ENCODE measurements at places on chromosomes 3 and 15.

DNA sequence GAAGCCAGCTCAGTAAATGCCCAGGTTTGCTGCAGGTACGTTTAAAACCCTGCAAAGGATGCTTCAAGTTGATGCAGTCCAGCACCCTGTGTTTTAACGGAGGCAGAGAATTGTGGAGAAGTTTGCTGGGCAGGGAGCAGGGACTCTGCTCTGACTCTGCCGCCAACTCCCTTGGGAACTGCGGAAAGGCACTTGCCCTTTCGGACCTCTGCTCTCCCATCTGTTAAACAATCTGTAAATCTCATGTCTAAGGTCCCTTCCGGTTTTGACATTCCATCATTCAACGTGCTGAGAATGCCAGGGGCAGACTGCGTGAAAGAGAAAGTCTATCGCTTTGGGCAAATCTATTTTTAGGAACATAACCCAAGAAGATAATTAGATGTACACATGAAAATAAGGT, 184.5 kb downstream of the OPA1 start:
- no peak for DNase-seq

DNA sequence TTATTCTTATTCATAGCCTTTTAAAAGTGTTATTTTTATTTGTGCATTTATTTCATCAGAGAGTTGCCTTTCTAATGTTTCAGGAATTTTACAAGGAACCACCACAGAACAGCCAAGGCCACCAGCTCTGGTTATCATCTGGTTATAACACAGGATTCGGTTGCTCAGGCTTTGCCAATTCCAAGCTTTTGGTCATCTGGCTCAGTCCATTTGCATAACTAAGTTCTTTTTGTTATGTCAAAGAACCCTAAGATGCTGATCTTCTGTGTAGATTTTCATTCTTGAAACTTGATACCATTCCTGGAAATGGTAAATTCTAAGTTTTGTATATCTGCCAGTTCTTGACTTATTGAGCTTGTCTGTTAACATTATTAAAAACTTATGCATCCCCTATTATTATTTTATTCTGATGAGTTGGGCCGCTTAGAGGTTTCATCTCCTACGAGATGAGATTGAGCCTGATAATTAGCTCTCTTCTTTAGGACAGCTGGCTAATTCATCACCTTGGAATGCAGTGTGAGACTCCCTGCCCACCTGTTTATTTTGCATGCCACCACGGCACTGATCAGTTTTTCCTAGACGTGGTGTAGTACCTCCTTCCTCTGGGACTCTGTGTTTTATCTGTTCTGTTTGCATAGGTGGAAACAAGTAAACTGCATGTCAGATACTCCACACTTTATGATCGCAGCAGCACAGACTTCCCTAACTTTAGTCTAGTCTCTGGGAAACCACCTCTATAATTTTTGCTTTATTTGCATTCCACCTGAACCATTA, 264.8 kb downstream of the SLCO3A1 start:
- DNase-seq: no peak

DNA sequence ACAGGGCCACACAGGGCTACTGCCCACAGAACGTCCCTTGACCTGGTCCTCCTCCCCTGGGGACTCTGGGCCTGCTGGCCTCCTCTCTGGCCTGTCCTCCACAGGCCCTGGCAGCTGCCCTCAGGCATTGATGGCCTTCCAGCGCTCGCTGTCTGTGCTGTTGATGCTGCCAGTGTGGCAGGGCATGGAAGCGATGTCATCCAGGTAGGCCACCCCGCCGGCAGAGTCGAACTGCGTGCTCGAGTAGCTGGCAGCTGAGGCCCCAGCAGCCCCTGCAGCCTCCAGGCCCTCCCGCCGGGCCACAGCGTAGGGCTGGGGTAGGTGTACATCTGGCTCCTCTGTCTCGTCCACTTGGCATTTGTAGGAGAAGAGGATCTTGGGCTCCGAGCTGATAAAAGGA, 17.1 kb downstream of the TPRA1 start:
- no peak for DNase-seq

GRCh38 chr3:63565220-63565619, 87.3 kb upstream of the SNTN start:
- no peak for DNase-seq

DNA sequence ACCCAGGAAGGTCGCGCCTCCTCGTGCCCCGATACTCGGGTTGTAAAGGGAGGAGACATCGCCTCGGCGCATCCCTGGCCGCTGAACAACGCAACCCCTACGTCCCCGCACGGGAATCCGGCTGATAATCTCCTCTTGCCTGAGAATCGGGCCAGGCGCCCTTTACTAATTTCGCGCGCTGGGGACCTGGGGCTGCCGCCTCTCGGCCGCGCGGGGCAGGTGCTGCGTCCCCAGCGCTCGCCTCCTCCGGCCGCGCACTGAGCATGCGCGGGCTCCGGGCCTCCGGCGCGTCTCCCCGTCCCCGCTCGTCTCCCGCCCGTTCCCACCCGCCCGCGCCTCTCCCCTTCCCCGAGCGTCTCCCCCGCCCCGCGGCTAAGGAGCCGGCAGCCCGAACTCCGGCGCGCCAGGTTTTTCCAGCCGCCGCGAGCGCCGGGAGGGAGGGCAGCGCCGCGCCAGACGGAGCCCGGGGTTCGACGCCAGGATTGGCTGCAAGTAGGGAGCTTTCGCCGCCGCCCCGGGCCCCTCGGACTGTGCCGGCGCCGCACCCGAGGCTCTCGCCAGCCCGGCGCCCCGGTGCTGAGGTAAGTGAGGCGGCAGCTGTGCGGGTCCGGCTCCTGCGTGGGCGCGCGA, at the start of gene CNTN4:
TSS of gene CNTN4 (plus strand) at position 469 of the 630 bp plus-strand sequence.
- DNase-seq: no peak

- no peak for DNase-seq
These were observed 506.5 kb upstream of the TBL1XR1 start for GRCh38 chr3:177703788-177704187.

GRCh38 chr3:39168156-39168780, 14.9 kb upstream of the CSRNP1 start:
- DNase-seq: no peak

DNA sequence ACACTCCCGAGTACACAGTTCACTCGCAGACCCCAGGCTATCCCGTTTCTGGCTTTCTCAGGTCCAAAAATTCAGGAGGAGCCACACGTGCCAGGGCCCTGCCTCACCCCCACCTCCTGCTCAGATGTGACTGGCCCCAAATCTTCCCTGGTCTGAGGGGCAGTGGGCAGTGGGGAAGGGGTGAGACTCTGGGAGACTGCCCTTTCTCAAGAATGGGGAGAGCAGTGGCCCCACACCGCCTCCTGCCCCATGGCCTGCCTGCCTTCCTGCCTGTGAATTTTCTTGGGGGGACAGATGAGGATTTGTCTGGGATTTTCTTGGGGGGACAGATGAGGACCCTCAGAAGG, 174.6 kb downstream of the MEGF11 start:
- no peak for DNase-seq

DNA sequence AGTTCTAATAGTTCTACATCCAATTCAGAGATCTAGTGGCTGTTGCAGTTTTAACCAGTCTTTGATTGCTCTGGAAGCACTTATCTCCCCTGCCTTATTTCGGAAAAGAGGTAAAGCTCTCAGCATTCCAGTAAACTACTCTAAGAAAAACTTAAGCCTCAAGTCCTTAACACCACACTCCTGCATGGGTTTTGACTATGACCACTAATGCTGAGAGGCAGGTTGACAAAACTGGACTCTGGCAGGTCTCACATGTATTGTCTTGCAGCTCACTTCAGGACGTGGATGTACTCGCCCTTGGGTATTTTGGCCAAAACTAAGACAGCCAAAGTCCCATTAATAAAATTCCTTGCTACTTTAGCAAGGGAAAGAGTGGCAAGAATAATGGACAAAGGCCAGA, 405.9 kb upstream of the GRM7 start:
- DNase-seq: no peak

- DNase-seq: no peak
These were observed 46.7 kb downstream of the PARP14 start for GRCh38 chr3:122727294-122727693.

DNA sequence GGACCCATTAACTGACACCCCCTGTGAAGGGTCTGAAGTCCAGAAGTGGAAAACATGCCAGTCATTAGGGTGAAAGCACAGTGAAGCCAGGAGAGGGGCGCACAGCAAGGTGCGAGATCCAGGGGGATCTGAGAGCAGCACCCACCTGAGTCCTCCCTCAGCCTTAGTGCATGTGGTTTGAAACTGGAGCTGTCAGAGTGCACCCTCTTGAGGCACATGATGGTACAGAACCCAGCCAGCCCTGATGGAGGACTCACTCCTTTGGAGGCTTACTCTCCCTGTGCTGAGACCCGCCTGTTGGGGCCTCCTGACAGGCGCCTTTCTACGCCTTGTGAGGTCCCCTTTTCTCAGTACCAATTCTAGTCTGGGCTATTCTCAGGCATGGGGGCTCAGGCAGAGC, 77.8 kb downstream of the IL20RB start:
- no peak for DNase-seq

GRCh38 chr3:130857336-130858026, 36.4 kb upstream of the ATP2C1 start:
- no peak for DNase-seq

GRCh38 chr3:184472723-184473428, 88.7 kb upstream of the EPHB3 start:
- peak; percentile 23 for DNase-seq

DNA sequence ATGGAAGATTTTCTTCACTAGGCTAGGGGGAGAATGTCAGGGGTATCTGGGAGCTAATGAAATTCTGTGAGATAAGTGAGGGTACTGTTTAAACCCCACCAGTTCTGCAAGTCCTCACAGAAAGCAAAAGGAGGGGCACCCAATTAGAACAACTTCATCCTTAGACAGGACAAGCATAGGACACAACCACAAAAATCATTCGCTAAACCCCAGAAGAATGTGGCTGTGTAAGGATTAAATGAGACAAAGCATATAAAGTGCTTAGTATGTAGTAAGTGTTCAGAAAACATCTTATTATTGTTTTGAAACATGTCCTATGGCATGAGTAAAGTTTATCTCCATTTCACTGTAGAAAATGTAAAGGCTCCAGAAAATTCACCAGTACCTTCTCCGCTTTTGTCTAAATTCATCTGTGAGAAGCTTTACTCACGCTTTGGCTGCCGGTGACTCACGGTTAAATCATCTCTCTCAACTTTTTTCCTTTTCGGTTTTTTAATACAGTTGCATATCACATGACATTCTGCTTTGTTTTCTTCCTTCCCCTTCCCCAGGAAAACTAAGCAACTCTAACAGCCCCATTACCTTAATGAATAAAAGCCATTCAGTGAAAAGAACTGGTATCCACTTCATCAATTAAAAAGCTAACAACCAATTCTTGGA, 1.7 kb downstream of the CLRN1 start:
- DNase-seq: no peak

- DNase-seq: no peak
These were observed 61.9 kb upstream of the SLC6A1 start for GRCh38 chr3:10930666-10931040.

DNA sequence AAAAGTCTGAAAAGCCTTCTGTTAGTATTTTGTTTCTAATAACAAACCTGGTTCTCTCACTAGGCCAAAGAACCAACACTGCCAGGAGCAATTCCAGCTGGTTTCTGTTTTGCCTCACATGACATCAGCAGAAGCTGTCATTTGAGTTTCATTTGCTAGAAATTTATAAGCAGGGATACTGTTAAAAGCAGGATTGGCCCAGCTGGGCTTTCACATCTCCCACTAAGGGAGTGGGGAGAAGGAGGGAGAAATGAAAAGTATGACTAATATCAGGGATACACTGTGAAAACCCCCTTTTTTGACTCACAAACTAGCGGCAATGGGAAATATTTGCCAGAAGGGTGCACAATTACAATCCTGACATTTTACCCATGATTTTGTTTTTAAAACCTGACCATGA, 5.3 kb downstream of the CCDC80 start:
- DNase-seq: no peak

- DNase-seq: no peak
These were observed 31.7 kb upstream of the CYP11A1 start for GRCh38 chr15:74399100-74399499.

GRCh38 chr3:13580256-13581023, 31.5 kb downstream of the FBLN2 start:
- DNase-seq: no peak

DNA sequence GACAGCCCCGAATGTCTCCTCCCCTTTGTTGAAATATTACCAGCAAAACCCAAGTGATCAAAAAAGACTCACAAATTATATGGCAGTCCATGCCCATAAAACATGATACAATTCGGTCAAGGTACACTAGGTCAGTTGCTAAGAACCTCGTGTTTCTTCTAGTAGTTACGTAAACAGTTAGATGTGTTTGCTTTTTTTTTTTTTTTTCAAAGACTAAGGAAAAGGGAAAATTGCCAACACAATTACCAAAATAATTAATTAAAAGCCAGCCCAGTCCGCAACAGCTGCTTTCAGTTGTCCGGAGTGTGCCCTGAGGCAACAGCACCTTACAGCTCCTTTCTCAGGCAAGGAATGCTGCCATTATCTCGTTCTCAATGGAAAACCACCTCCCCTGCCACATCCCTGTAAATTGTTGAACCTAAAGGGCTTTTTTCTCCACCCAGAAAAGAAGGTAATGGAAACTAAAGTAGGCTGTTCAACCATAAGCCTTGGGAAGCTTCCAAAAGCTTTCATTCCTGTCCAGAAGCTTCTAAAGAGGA, 129.2 kb upstream of the TSC22D2 start:
- no peak for DNase-seq

GRCh38 chr15:89673165-89673512, 6.0 kb downstream of the PLIN1 start:
- DNase-seq: no peak

All from memory B cell (primary cell).